Right forelimb (tissue), 1 donor: ENCODE measurements at places on chromosomes 12 and 14.

DNA sequence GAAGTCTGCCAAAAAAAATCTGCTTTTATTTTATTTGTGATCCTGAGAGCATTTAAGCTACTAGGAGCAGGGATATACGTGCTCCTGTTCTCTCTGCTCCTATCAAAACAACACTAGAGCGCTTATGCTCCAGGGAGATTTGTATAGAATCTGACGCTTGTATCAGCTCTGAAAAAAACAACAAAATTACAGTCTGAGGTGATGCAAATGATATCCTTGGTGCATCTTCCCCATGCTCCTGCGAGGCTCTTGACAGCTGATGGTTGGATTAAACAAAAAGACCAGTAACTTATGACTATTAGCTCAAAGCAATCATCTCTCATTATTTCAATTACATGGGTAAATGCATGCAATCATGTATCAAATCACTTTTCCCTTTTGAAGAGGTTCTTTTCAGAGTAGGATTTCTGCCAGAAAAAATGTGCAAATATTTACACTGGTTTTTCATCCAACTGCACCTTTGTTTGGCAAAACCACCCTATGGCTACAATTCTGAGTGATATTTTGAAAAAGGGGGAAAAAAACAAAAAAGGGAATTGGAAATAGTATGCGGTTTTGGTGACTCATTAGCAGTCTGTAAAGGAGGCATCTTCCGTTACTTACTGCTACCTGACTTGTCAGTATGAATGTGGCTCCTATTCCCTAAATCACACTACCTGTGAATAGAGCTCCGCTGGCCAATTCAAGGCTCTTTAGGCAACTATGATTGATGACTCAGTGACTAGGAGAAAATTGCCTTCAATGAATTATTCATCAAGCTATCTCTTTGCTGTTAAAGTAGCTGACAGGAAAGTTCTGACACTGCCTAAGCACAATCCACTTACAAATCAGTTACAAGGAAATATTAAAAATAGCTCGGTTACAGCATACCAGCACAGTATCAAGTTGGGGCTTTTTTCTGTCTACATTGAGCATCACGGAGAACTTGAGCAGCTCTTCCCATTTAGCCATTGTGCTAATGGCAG lies 450.0 kb downstream of the FOXG1 start:
- no peak for DNase-seq

GRCh38 chr14:24634158-24634557 lies at the start of gene GZMB:
Gene GZMB, minus strand, starts transcription at chr14:24634190. Its CDS starts 30 bp downstream, at chr14:24634160.
- DNase-seq = no peak

DNA sequence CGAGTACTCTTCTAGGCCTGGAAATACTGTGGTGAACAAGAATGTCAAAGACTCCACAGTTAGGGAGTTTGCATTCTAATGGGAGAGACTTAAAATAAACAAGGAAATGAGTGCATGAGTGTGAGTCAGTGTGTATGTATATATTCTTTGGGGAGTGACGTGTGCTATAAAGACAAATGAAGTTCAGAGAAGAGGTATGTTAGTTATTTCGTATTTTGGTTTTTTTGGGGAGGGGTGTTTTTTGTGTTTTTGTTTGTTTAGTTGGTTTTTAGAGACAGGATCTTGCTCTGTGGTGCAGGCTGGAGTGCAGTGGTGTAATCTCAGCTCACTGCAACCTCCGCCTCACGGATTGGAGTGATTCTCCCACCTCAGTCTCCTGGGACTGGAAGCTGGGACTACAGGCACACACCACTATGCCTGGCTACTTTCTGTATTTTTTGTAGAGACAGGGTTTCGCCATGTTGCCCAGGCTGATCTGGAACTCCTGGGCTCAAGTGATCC lies 74.3 kb downstream of the SRGAP1 start:
- DNase-seq = no peak

DNA sequence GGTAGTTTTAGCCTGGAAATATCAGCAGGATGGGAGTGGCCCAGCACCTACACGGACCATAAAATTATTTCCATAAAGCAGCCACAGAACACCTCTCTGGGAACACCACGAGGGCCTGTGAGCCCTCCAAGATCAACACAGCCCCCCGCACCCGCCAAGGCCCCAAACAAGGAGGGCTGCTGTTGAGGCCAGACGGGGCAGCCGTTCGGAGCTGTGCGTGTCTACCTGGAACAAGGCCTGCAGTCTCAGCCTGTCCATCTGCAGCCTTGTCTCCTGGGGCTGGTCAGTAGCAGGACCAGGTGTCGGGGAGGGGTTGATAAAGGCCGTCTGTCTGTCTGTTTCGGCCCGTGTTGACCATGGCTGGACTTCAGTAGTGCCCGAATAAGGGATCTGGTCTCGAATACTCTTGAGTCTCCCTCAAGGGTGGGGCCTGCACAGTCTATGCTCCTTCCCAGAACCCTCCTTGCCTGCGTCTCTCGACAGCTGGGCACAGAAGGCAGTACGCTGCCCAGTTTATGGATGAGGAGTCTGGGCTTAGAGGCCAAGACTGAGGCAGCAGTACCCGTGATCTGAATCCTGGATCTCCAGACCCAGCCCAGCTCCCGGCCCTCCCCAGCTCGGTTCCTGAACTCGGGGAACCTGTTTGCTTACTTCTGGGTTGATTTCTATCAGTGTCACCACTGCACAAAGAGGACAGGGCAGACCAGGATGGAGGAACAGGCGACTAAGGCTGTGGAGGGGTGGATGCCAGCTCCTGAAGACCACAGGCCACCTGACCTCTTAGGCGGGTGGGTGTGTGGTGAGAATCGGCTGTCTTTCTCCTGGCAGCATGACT lies 23.1 kb upstream of the DLK1 start:
- peak; percentile 76 for DNase-seq

- DNase-seq = no peak
Observed at GRCh38 chr12:132351751-132352495, 22.5 kb upstream of the GALNT9 start.

DNA sequence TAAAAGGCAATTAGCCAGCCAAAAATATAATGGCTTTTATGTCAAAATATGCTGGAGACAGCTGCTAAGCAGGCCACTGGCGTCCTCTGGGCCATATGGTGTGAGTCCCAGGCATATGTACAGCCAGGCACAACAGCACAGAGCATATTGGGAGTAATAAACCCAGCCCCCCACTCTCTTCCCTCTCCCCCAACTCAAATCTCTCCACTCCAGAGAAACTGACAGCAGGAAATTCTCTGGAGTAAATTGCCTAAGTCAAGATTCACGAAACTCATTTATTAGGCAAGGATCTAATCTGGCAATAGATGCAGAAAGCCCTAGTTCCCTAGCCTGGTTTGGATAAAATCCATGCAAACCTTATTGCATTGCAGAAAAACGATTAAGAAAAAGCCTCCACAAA lies 147.9 kb upstream of the SEL1L start:
- no peak for DNase-seq

DNA sequence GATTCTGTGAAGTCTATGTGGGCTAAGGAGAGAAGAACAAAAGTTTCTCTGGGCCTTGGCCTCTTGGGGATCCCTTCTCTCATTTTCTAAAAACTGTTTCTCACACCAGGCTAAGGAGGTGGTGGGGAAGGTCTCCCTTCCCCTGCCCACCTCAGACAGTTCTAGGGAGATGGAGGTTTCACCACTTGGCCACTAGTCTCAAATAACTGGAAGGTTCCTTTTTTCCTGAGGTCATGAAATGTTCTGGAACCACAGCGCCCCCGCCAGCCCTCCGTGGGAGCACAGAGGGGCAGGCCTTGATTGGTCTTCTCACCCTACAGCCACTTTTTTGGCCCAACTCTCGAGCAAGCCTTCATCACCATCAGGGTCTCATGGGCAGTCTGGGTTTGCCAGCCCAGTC lies 12.6 kb downstream of the C12orf43 start:
- DNase-seq = no peak

GRCh38 chr14:90547968-90548367 lies 151.1 kb downstream of the CALM1 start:
- DNase-seq = no peak
